ENCODE measurements at places on chromosomes 4 and X. TPM values are rescaled to one million over a fixed set of nuclear protein-coding genes. Genes with fewer than 3 reads are reported as not detected.

- no peak for DNase-seq
Measured at GRCh38 chr4:41748571-41749475, at the start of gene PHOX2B. Gene PHOX2B (minus strand): TSS chr4:41748725. CDS start chr4:41748610, 115 bp downstream.

GRCh38 chrX:9557091-9557490 is 92.2 kb downstream of the TBL1X start:
- DNase-seq, result no peak

The PCDH18 gene
- 8.4 TPM for total RNA-seq

The PAGE2 gene
- total RNA-seq, result not detected

- no peak for DNase-seq
Measured at GRCh38 chrX:9598344-9598743, 133.5 kb downstream of the TBL1X start.

The CDX4 gene
- total RNA-seq, result not detected

The UGT2A3 gene
- total RNA-seq, result 0.67 TPM

DNA sequence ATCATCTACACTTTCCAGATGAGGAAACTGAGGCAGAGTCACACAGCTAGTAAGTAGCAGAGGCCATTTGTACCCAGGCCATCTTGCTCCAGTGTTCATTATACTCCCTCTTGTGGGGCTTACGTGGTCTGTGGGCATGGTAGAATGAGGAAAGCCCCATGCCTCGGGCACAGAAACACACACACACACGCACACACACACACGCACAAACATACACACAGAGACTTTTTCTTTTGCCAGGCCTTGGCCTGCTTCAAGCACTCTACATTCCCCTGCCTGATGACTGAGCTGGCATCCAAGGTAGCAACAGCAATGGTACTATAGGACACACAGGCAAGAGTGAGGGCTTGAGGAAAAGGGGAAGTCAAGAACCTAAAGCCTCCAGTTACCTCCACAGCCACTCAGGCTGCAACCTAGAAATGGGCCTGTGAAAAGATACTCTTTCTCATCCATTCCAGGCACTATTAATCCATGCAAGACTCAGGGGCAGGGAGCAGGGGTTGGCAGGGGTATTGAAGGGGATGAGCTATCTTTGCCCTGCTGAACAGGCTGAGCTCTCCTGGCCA is 43.6 kb downstream of the STARD8 start:
- DNase-seq, result no peak

The TMEM144 gene
- total RNA-seq, result 15.4 TPM

GRCh38 chrX:54180403-54180802 is 2.7 kb downstream of the FAM120C start:
- no peak for DNase-seq

The TEX13B gene
- not detected for total RNA-seq

GRCh38 chr4:105451346-105451745 is 22.5 kb downstream of the PPA2 start:
- no peak for DNase-seq

- no peak for DNase-seq
Measured at GRCh38 chr4:161696944-161697343, 466.9 kb downstream of the FSTL5 start.

- DNase-seq, result no peak
Measured at GRCh38 chr4:176561368-176561767, 231.4 kb downstream of the VEGFC start.

DNA sequence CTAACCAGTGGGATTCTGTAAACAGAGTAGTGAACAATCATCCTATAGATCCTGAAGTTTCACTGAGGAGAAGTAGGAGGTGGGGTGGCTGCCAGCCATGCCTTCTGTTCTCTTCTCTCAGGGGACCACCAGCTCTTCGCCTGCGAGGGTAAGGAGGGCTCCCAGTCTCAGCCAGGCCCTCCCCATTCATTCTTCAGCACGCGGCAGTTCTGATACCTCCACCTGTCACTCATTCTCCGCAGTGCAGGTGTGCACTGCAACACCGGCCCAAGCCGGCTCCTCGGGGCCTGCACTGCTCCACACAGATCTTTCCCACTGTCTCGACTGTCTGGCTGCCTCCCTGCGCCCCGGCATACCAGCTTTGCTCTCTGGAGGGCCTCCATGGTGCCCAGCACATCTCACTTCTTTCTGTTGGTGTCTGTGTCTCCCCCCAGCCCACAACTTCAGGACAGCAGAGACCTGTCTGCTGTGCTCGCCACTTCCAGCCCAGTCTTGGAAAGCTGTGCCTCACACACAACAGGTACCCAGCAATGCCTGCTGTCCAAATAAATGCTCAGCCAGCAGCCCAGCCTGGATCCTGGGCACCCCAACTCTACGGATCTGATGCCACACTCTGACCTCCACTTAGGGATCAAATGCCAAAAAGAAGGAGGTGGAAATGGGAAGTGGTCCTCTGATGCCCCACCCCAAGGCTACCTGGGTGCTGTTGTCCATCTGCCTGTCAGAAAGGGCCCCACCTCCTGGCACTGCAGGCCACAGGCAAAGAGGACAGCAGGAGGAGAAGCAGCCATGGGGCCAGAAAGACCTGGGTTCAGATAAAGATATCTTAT is 29.0 kb downstream of the ACOX3 start:
- DNase-seq, result no peak

The KLKB1 gene
- not detected for total RNA-seq

DNA sequence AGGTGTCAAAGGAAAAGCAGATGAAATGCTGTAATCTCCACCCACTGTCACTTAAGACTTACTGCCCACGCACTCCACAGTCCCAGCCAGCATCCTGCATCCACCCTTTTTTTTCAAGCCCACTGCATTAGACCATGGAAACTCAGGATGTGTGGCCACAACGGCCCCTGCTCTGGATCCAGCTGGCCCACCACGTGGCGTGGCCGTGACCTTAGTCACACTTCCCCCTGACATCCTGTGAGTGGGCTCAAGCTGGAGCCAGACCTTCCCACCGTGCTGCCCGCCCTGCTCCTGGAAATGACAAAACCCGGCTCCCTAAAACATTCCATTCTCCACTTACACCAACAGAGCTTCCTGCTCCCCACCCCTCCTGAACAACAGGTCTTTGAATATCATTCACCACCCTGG is 588.3 kb upstream of the DIPK2B start:
- DNase-seq, result no peak

- DNase-seq, result no peak
Measured at GRCh38 chr4:124433500-124433899, 279.0 kb downstream of the ANKRD50 start.

DNA sequence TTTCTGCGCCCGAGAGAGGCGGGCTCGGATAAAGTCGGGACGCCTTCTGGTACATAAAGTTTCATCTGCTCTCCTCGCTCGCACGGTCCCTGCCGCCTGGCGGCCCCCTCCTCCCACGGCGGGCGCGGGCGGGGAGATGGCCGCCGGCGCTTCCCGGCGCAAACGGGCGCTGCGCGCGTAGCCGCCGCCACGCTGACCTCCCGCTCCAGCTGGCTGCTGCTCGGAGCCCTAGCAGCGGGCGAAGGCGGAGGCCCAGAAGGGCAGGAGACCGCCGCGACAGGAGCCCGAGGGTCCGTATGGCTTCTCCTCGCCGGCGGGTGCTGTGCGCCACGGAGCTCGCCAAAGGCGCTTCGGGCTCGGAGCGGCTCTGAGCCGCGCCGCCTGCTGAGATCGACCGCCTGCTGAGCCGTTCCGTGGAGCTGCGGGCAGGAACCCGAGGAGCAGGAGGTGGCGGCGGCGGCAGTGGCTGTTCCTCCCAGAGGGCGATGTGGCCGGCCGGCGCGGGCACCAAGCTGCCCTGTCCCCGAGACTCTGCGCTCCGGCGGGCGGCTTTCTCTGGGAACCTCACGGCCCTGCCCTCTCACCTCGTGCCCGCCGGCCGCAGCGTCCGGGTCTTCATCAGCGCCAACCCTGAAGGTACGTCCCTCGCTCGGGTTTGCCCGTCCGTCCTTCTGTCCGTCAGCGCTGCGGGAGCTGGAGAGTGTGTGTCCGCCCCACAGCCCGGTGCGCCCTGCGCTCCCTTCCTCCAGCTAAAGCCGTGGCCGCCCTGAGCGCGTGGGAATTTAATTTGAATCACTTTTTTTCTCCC is at the start of gene NWD2:
Gene NWD2, plus strand, starts transcription at position 161 of the 808 bp plus-strand sequence. Its CDS starts 325 bp downstream, at position 486.
- DNase-seq, result peak; percentile 57

- DNase-seq, result no peak
Measured at GRCh38 chr4:171239196-171239595, 574.0 kb upstream of the GALNTL6 start.

The PNMA5 gene
- not detected for total RNA-seq

The MTMR8 gene
- total RNA-seq, result 6.0 TPM

GRCh38 chr4:6686104-6686787 is 7.4 kb upstream of the S100P start:
- DNase-seq, result no peak

The NLGN4X gene
- 45.0 TPM for total RNA-seq

Measured in progenitor cell of endocrine pancreas (in vitro differentiated cells).